Neural cell (in vitro differentiated cells): ENCODE measurements at places on chromosomes 3 and 15. TPM values are rescaled to one million over a fixed set of nuclear protein-coding genes. Genes with fewer than 3 reads are reported as not detected.

The CRABP1 gene
- polyA plus RNA-seq = 7.0 and 8.7 TPM in 2 replicates

The SPTSSB gene
- polyA plus RNA-seq = 0.64 and 0.71 TPM in 2 replicates

The LRRC31 gene
- not detected in 2 replicates for polyA plus RNA-seq

The LYZL4 gene
- not detected in 2 replicates for polyA plus RNA-seq

The OPA1 gene
- polyA plus RNA-seq = 68.6 and 97.7 TPM in 2 replicates

The TNFSF10 gene
- polyA plus RNA-seq = not detected in 2 replicates

The ZCWPW2 gene
- 0.48 and 1.0 TPM in 2 replicates for polyA plus RNA-seq

The MESP2 gene
- polyA plus RNA-seq = not detected in 2 replicates

The TMIE gene
- polyA plus RNA-seq = not detected in 2 replicates

The TM6SF1 gene
- 0.16 TPM in 1 of 2 replicates, not detected in the other for polyA plus RNA-seq
